ENCODE measurements at places on chromosomes 12 and 14. TPM values are rescaled to one million over a fixed set of nuclear protein-coding genes. Genes with fewer than 3 reads are reported as not detected.
A peak's percentile ranks its signal among the peaks of the same experiment; 100 is the strongest.

DNA sequence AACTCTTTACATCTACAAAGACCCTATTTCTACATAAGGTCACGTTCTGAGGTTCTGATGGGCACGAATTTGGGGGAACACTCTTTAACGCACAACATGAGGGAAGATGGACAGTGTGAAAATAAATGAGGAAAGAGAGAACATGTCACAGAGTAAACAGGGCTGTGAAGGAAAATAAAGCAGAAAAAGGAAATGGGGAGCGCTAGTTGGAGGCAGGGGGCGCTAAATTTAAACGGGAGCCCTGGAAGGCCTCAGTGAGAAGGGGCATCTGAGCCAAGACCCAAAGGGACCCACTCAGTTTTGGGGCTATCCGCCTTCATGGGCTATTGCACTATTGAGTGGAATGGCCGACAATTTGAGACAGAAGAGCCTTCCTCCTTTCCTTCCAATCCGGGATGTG, 50.5 kb downstream of the PLXNC1 start:
- no peaks in the 10 kb centered on the region for H3K36me3 ChIP-seq
- no peak overlapping the region for H3K4me3 ChIP-seq
- no peaks in the 10 kb centered on the region for H3K27me3 ChIP-seq
- DNase-seq = no peak

- no peak overlapping the region for H3K4me3 ChIP-seq
- H3K4me1 ChIP-seq = peaks cover 34% of the 10 kb centered on the region
- DNase-seq = peak; percentile 52
- H3K27ac ChIP-seq = peak overlapping the region; percentile 39
- H3K36me3 ChIP-seq = no peaks in the 10 kb centered on the region
These were observed 3.4 kb downstream of the GALNT16 start for GRCh38 chr14:69263364-69263763.

DNA sequence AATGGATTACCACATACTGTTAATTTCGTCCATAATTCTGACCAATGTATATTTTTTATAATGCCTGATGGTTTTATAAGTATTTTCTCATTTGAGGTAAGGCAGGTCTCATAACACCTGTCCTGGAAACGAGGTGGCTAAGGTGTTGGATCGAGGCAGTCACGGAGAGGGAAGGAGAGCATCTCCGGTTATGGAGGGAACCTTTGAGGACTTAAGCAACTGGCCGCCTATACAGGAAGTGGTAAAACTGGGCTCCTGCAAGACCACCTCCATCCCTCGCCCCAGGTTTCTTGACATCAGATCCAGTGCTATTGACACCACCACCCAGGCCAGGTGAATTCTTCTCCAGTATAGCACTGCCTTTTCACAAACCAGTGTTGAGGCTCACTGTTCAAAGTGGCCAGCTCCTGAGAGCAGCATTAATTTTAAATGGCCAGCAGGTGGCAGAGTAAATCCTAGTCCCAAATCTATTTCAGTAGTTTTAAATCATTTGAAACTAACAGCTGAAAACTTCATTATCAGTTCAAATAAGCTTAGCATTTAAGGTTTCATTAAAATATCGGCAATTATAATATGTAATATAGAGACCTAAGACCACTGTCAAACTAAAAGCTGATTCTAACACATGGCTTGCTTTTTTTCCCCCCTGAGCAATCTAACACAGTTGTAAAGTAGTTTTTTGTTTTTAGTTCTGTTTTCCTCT, 100.8 kb downstream of the PPM1A start:
- H3K4me3 ChIP-seq = no peak overlapping the region
- no peak overlapping the region for H3K27ac ChIP-seq
- peak; percentile 33 for DNase-seq
- no peaks in the 10 kb centered on the region for H3K4me1 ChIP-seq
- no peaks in the 10 kb centered on the region for H3K27me3 ChIP-seq
- no peaks in the 10 kb centered on the region for H3K36me3 ChIP-seq

DNA sequence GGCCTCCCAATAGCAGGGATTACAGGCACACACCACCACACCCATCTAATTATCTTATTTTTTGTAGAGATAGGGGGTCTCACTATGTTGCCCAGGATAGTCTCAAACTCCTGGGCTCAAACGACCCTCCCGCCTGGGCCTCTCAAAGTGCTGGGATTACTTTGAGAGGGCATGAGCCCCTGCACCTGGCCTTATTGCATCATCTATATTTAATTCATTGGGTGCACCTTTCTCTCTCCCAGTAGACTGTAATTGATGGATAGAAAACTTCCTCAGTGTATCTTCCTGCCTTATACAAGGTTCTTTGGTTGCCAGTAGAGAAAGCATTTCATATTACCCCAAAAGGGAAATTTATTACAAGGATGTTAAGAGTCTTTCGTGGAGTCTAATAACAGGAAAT, 8.9 kb upstream of the MORN3 start:
- DNase-seq = no peak
- peaks cover 9% of the 10 kb centered on the region for H3K4me1 ChIP-seq
- no peaks in the 10 kb centered on the region for H3K36me3 ChIP-seq
- no peaks in the 10 kb centered on the region for H3K27me3 ChIP-seq
- H3K27ac ChIP-seq = no peak overlapping the region

DNA sequence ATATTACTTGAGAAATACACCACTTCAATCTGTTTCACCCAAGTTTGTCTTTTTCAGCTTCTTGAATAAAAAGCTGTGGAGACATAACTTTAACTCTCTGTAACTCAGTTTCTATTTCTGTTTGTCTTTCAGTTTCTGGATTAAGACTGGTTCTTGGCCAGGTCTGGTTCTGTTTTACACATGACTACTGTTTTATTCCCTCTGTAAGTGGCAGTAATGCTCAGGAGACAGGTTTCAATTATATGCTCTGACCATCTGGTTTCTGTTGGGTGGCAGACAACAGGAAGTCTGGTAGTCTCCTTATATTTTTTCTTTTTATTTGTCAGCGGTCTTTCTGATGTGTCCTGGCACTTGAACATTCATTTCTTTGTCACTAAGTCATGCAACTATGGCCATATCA, 102.9 kb downstream of the RPS29 start:
- no peak overlapping the region for H3K27ac ChIP-seq
- no peak for DNase-seq
- H3K36me3 ChIP-seq = no peaks in the 10 kb centered on the region

GRCh38 chr12:19507823-19508222, 68.5 kb downstream of the AEBP2 start:
- H3K4me1 ChIP-seq = no peaks in the 10 kb centered on the region
- H3K4me3 ChIP-seq = no peak overlapping the region
- DNase-seq = peak; percentile 55
- no peaks in the 10 kb centered on the region for H3K27me3 ChIP-seq

DNA sequence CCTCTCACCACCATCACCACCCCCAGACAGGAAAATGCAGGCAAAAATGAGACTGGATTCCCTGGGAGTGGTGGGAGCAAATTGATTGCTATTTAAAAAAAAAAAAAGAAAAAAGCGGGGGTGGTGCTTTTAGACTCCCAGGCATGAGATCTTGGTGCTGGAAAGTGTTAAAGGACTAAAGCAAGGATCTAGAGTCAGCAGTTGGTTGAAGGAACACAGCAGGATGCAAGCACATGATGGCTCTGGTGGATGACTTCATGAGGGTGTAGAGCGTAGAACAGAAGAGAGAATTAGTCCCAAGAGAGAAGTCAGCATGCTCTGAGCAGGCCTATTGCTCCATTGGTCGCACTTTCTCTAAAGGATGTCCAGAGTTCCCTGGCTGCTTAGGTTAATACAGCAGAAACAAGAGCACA, 183.8 kb upstream of the HMGA2 start:
- no peaks in the 10 kb centered on the region for H3K36me3 ChIP-seq
- H3K4me3 ChIP-seq = no peak overlapping the region
- H3K4me1 ChIP-seq = no peaks in the 10 kb centered on the region
- no peak overlapping the region for H3K27ac ChIP-seq

DNA sequence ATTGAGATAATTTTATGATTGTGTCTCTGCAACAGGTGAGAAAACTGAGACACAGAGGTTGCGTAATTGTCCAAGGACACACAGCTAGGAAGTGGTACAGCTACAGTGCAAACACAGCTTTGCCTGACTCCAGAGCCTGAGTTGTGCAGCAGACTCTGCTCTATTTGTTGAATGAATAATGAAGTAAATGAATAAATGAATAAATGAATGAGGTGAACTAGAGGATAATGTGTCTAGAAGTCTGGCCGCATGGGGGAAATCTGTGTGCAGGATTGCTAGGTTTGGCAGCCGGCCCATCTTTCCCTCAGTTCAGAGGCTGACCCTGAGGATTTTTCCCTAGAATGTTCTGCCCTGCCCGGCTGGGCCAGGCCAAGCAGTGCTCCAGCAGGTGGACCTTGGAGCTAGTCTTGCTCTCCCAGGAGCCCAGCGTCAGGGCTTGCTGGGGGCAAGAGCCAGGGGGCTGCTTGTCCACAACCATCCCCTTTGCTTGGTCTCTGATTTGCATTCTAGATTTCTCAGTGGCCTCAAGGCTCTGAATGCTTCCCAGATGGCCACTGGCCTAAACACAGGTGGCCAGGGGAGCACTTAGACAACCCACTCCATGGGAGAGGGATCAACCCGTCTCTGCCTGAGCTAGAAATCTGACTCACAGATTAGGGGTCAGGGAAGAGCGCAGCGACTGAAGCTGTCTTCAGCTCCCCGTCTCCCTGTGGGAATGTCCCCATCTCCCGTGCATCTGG, 225.2 kb downstream of the C12orf75 start:
- no peak overlapping the region for H3K27ac ChIP-seq
- no peak overlapping the region for H3K4me3 ChIP-seq
- no peaks in the 10 kb centered on the region for H3K36me3 ChIP-seq
- H3K4me1 ChIP-seq = no peaks in the 10 kb centered on the region

DNA sequence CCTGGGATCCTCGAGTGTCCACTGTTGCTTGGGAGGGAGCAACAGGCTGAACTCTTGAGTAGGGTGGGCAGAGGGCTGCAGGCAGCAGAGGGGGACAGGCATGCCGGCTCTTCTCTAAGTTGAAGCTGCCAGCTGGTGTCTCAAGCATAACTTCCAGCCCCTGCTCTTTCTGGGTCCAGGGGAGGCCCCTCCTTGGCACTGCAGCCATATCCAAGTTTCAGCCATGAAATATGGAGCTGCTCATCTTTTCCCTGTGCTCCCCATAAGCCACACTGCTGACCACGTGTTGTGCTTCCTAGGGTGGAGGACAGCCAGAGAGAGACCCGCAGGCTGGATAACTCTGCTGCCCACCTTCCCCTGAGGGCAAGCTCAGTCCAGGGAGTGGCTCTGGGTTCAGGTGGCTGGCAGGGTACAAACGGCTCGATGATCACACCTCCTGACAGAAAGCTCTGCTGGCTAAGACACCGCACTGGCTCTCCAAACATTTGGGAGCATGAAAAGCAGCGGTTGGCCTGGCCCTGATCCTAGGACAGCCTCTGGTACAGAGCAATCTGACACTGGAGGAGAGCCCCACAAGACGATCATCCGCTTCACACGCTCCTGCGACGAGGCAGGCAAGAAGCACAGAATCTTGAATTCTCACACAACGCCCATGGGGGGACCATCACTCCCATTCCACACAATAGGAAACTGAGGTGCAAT, 79.6 kb downstream of the PITPNM2 start:
- H3K4me1 ChIP-seq = peaks cover 46% of the 10 kb centered on the region
- H3K36me3 ChIP-seq = no peaks in the 10 kb centered on the region
- H3K27me3 ChIP-seq = no peaks in the 10 kb centered on the region
- DNase-seq = no peak
- peak overlapping the region; percentile 68 for H3K27ac ChIP-seq
- no peak overlapping the region for H3K4me3 ChIP-seq

- no peak for DNase-seq
- no peaks in the 10 kb centered on the region for H3K27me3 ChIP-seq
These were observed 565 bp downstream of the SPRYD3 start for GRCh38 chr12:53078425-53079225.

GRCh38 chr14:68214431-68214830, 394.9 kb downstream of the RAD51B start:
- H3K4me1 ChIP-seq = peaks cover 9% of the 10 kb centered on the region
- no peaks in the 10 kb centered on the region for H3K36me3 ChIP-seq
- no peaks in the 10 kb centered on the region for H3K27me3 ChIP-seq
- no peak for DNase-seq
- H3K27ac ChIP-seq = no peak overlapping the region

GRCh38 chr12:93139028-93139665, 210.1 kb upstream of the EEA1 start:
- H3K27me3 ChIP-seq = no peaks in the 10 kb centered on the region
- H3K27ac ChIP-seq = no peak overlapping the region
- H3K4me3 ChIP-seq = no peak overlapping the region
- DNase-seq = no peak
- H3K4me1 ChIP-seq = peaks cover 30% of the 10 kb centered on the region

- no peak overlapping the region for H3K27ac ChIP-seq
- H3K27me3 ChIP-seq = no peaks in the 10 kb centered on the region
- H3K4me3 ChIP-seq = no peak overlapping the region
These were observed 21.1 kb downstream of the FKBP3 start for GRCh38 chr14:45112896-45113781.

The NOVA1 gene
- total RNA-seq = 11.2 TPM

The MYO1A gene
- 97.3 TPM for total RNA-seq

The ESR2 gene
- total RNA-seq = 1.3 TPM

The FOXA1 gene
- 70.5 TPM for total RNA-seq

The KRT71 gene
- total RNA-seq = not detected

The SMIM41 gene
- 1.1 TPM for total RNA-seq

All from stomach (tissue), 19 donors.